ENCODE measurements at places on chromosomes 5 and 9.

DNA sequence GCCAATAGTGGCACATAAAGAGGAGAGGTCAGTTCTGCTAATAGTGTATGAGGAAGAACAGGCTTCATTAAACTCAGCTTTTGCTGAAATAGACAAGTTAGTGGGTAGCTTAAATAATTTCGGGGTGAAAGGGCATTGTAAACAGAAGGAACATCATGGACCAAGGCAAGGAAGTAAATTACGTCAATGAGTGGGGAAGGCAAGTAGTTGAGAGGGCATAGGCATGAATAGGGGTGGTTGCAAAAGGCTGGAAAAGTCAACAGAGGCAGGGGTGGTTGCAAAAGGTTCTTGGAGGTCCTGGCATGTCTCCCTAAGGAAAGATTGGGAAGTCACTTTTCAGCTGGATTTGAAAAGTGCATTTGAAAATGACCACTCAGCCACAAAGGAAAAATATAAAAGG, 383.3 kb upstream of the RPS23 start:
- no peak for DNase-seq

- DNase-seq = peak; percentile 21
These were observed 100.4 kb upstream of the LARP1 start for GRCh38 chr5:154654486-154655371.

DNA sequence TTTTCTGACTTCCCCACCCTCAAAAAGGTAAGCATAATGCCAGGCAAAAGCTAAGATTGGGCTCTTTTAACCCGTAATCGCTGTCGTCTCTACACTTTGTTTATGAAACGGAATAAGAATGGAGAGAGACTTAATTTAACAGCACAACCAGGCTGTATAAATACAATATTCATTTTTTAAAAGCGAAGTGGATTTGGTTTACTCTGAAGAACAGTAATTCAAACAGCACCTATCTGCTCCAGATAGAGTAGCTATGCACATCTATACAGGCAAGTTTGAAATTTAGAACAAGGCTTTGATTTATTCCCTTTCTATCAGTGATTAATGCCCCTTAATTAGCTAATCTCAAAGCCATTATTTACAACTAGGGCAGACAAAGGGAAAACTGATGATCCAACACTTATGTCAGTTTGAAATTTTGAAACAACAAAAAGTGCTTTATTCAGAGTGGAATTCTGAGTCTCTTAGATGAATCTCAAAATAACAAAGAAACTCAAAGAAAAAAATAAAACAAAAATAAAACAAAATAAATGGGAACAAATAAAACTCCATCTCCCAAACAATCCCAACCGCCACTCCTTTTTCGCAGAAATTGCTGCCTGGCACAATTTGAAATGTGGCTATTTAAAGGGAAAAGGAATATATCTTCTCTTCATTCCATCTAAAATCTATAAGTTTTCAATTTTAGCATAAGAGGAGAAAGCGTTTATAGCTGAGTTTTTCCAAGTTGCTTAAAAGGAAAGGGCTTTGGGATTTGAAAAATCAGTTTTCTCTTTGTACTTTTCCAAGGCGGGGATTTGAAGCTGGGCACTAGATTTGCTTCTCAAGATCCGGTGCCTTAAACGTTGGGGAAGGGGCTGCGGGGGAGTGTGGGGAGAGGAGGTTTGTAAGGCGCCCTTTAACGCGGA, 298.6 kb downstream of the PARP8 start:
- no peak for DNase-seq

GRCh38 chr5:108212775-108213346, 169.0 kb downstream of the FBXL17 start:
- no peak for DNase-seq

GRCh38 chr5:1135696-1136525, 24.0 kb upstream of the SLC12A7 start:
- no peak for DNase-seq

- DNase-seq = no peak
These were observed 649.4 kb downstream of the CDH9 start for GRCh38 chr5:26388976-26389375.

- DNase-seq = peak; percentile 61
These were observed 65.0 kb downstream of the FGF18 start for GRCh38 chr5:171484460-171484899.

- DNase-seq = no peak
These were observed 87.3 kb downstream of the CCDC171 start for GRCh38 chr9:15640121-15640520.

DNA sequence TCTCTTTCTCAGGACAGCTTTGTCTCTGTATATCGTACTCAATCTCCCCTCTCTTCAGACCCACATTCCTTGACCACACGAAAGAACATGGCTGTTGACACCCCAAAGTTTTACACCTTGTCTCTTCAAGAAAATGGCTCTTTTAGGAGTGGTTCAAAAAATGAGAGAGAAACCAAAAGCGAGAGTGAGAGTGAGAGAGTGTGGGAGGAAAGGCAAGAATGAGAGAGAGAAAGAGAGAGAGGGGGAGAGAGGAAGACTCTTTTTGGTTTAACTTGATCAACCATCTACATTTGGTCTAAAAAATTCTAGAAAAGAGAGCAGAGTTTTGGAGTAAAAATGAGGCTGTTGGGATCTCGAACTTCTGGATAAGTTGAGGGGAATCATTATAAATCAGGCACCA, 581.8 kb upstream of the WWC1 start:
- no peak for DNase-seq

- DNase-seq = no peak
These were observed 212.4 kb downstream of the LRRC70 start for GRCh38 chr5:62791059-62791458.

DNA sequence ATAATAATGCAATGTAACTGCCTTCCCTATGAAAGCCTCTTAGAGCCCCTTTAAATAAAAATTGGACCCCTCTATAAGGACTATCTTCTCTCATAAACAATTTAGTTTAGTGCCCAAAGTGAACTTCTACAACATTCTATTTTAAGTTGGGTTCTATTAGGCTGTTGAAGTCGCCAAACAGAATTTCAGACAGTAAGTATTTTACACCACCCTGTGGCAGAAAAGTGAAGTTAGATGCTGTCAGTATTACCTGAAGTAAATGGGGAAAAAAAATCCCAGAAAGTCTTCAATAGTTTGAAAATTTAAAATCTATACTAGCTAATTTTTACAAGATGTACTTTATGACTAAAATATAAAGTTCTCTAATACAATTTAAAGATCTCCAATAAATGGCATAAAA, 29.5 kb downstream of the CAAP1 start:
- DNase-seq = peak; percentile 5

- no peak for DNase-seq
These were observed 88.4 kb upstream of the BOD1 start for GRCh38 chr5:173704615-173705511.

DNA sequence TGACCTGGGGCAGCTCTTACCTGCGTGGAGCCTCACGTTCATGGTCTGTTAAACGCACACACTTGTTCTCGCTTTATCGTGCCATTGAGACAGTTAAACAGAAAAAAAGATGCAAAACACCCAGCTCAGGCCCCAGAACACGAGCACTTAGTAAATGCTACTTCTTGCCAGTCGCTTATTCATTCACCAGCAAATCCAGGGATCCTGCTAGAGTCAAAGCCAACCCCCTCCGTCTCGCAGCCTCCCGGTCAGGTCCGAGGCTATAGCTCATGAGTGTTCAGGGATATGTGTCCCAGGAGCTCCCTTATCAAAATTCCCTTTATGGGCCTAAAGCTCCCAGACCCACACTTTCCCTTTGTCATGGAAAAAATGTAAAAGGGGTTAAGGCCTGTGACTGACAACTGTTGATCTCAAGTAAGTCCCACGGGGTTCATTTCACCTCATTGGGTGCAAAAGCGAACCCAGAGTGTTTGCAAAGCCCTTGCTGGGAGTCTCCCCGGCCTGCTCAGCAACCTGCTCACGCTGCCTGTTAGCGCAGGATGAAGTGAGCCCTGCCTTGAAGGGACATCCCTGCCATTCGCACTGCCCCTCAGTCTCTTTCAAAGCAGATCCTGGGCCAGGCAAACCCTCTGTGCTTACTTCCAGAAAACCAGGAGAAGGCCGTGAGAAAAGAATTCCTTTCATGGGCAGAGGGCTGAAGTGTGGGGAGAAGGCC, 40.7 kb downstream of the HRH2 start:
- DNase-seq = no peak

GRCh38 chr9:7234144-7234543, 476.4 kb downstream of the KDM4C start:
- DNase-seq = no peak

GRCh38 chr5:176676361-176676824, 29.1 kb downstream of the TSPAN17 start:
- peak; percentile 71 for DNase-seq

DNA sequence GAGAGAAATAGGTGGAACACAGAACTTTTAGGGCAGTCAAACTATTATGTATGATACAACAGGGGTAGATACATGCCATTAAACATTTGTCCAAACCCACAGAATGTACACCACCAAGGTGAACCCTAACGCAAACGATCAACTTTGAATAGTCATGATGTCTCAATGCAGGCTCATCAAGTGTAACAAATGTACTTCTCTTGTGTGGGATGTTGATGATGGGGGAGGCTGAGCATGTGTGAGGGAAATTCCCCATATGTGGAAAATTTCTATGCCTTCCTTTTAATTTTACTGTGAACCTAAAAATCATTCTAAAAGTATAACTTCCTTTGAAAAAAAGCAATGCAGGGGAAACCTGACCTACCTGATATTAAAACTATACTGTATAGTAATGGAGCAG, 201.4 kb upstream of the RASEF start:
- DNase-seq = no peak

- DNase-seq = no peak
These were observed 312.9 kb upstream of the PRR16 start for GRCh38 chr5:120151181-120151580.

DNA sequence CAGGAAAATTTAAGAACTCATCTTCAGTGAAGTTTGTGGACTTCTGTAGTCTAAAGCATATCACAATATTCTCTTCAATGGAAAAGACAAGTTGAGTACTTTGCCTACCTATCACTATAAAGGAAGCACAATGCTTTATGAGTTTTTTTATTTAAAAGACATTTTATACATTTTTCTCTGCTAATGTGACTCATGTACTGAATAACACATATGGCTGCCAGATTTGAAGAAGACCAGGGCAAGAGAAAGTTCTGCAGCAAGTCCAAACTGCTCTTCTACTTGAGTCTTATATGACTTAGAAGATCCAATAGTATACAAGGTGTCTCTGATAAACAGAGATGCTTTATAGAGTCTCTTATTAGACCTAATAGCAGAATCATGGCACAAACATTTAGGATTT, 978.4 kb downstream of the TLE4 start:
- peak; percentile 2 for DNase-seq

GRCh38 chr5:133848341-133848811, 120.0 kb downstream of the C5orf15 start:
- no peak for DNase-seq

GRCh38 chr5:75072061-75072460, 19.7 kb upstream of the GCNT4 start:
- DNase-seq = no peak

GRCh38 chr5:85663708-85664031, 954.1 kb upstream of the COX7C start:
- no peak for DNase-seq

DNA sequence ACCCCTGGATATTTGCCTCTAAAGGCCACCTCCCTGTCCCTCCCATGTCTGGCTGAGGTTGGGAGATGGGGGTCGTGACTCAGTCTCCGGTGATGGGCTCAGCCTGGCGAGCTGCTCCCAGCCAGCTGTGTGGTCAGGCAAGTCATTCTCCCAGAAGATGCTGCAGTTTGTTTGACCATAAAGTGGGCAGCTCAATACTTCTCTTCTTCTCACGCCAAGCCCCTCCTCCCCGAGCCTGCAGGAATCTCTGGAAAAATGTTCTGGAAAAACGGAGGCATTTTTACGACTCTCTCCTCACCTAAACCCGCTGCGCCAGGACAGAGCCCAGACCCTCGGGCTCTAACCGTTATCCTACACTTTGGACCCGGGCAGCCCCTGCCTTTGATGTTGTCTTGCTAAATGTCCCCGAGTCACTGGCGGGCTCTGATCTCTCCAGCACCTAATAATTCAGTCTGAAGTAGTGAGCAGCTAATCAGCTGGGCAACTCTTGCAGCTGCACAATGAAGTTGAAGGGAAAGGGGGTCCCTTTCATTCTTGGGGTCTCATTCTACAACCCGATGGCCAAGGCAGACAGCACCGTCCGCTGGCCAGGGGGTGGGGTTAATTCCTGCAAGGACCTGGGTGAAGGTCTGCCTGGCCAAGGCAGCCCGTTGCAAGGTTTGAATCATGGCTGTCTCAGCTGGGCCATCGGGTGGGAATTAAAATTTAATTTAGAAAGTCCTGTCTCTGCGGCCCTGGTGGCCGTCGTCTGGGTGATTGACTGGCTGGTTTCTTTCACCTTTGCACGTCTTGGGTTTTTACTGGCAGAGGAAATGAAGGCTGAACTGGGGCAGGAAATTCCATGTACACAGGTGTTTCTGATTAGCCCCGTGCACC, 12.3 kb downstream of the DCANP1 start:
- DNase-seq = no peak

GRCh38 chr5:42309865-42310264, 113.4 kb upstream of the GHR start:
- no peak for DNase-seq

GRCh38 chr9:93896496-93897033, 58.6 kb downstream of the BARX1 start:
- no peak for DNase-seq

DNA sequence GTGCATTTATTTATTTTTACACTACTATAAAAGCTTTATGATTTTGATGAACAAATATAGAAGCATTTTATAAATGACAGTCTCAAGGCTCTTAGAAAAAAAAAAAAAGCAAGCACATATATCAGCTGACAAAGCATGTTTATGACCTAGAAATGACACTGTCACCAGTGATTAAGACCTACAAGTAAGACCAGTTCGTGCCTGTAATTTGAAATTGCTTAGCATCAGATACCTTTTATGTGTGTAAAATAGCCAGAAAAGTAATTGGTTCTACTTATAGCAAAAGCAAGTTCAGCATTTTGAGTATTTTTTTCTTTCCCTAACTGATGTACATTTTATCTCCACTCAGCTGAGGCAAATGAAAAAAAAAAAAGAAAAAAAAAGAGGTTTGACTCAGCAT, 808.4 kb downstream of the CDH18 start:
- DNase-seq = no peak

DNA sequence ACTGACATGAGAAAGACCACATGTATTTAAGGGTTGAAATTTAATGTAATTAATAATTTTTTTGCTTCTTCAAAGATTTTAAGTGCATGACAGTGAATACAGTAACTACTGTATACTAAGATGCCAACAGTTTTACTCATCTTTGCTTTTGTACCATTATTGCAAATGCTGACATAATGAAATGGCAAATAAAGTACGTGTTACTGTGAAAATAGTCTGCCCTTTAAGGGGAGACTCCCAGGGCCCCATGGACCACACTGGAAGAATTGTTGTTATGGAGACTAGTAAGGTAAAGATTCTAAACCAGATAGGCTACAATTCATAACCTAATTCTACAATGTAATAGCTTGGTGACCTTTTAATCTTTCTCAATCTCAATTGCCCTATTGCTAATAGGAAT, 84.7 kb downstream of the NR3C1 start:
- DNase-seq = no peak

- DNase-seq = no peak
These were observed 102.6 kb downstream of the ADAMTS2 start for GRCh38 chr5:179242676-179243075.

GRCh38 chr9:4334410-4334813, 34.5 kb upstream of the GLIS3 start:
- DNase-seq = no peak

GRCh38 chr9:81522716-81523551, 166.4 kb downstream of the TLE1 start:
- peak; percentile 66 for DNase-seq

- DNase-seq = no peak
These were observed 94.2 kb downstream of the MUSK start for GRCh38 chr9:110762783-110763182.

- no peak for DNase-seq
These were observed 72.6 kb downstream of the PALM2AKAP2 start for GRCh38 chr9:109852556-109852955.
